NCI-H1694 (cell line): ENCODE measurements at places on chromosomes 2 and 18.

DNA sequence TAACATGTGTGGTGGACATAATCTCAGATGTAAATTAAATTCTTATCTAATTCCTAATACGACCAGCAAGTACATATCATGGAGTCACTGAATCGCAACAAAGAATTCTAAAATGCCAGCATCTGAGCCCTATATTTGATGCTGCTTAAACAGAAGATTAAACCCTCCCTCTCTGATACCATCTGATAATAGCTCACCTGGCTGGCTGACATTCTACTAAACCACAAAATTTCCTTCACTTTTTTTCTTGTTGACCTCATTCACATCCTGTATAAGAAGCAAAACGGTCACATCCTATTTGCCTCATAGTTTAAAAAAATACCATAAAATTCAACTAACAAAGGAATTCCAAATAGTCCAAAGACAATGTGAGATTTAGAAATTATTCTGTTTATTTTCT is 371.6 kb upstream of the SLC8A1 start:
- no peak for DNase-seq

- DNase-seq = no peak
These were observed 603.3 kb upstream of the POU3F3 start for GRCh38 chr2:104250635-104251034.

DNA sequence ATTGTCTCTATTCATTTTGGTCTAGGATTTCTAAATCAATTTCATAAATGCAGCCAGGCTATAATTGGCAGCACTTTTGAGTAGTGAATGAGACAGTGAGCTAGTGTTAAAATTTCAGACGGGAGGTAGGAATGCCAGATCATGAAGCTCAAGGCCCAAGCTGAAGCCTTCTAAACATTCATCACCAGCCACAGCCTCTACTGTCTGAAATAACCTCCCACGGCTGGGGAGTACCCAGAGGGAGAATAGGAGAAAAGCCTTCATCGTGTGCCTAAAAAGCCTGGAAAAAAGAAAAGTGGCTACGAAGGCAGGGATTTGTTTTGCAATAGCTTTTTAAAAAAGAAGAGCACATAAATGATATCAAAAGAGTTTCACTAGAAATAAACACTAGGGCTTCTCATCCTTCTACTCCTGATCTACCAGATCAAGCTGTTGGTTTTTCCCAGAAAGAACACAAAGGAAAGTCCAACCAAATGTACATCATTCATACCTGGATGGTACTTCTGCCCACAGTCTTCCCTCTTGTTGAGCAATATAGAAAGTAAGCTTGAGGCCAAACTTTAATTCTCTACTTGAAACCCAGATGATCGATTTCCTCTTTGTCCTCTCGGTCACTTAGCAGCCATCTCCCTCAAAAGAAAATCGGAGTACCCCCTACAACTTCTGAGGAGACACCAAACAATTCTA is 48.1 kb upstream of the SLC39A10 start:
- no peak for DNase-seq

DNA sequence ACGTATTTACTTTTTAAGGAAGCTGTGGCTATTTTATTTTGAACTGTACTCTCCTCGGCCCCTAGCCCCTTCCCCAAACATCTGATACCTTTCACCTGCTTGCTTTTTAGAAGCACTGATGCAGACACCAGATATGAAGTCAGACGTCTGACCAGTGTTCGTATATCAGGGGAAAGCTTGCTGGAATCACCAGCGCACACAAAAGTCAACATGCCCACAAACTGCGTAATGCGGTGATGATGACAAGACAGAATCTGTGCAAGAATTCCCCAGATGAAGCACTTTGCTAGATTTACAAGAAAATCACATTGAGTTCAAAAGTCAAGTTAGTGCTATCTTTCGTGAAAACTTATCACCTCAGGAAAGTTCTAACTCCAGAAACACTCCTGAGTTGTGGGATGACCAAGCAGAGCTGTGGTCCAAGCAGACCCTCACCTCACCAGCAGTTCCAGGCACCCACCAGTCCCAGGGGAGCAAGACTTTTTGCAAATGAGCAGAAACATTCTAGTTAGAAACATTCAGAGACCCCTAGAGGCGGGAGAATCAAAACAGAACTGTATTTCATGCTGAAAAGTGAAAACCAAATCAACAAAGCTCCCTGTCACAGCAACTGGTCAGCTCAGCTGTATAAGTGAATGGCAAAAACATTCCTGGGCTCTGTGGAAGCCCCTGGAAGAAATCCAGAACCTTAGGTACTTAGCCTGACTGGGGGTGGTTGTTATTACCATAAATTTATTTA is 55.7 kb downstream of the INO80C start:
- DNase-seq = no peak

DNA sequence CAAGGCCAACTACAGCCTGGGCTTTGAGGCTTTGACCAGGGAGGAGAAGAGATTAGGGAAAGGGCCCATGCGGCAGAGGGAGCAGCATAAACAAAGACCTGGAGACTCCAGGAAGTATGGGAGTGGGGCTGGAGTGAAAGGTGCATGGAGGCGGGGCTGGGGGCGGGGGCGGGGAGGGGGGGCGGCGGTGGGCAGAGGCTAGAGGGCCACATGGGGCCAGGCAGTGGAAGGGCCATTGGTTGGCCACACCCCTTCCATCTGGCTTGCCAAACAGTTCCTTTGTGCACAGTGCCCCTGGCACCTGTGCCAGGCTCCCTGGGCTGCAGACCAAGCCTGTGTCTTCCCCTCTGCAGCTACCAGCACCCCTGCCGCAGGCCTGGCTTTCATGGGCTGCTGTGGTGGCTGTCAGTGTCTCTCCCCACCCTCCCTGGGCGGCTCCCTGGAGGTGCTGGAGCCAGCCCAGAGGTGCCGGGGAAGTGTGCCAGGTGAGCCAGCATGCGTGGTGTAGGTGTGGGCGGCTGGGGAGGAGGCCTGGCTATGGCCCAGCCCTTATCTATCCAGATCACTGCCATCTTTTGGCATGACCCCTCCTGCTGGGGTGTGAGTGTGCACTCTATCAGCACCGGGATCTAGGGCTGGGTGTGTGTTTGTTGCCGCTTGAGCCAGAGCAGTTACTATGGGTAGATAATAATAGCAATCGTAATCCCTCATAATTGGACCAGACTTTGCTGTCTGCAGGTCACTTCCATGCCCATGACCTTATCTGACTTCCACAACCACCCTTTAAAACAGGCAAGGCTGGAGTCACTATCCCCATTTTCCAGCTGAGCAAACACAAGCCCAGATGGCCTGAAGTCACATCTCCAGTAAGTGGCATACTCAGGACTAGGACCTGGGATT is 30.5 kb downstream of the DNMT3A start:
- DNase-seq = peak; percentile 89

DNA sequence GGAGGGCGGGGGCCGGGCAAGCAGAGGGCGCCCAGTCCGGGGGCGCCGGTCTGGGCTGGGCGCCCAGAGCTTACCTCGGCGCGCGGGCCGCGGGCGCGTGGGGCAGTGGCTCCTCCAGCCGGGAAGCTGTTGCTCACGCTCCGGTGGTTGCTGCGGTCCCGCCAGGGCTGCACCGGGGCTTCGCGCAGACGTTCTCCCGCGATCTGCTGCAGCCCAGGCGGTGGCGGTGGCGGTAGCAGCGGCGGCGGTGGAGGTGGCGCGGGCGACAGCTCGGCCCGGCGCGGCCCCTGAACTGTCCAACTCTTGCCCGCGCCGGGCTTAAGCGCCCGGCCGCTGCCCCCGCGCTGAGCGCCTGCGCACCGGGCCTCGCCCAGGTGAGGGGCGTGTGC is 391 bp downstream of the ZNF385B start:
- DNase-seq = no peak

DNA sequence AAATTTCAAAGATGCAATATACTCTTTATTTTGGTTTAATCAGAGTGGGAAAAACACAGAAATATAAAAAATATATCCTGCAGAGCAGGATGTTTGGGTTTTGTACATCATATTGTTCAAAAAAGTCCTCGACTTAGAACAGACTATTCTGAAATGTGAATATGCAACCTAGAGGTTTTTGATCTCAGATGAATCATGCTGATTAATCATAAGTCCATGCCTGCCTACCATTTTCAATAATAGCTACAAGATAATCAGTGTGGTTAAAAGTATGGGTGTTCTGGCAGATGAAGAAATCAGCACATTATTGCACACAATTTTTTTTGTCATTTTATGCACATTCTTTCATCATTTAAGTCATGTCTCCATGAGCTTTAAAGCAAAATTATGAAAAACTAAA is 1261.0 kb upstream of the NXPH2 start:
- no peak for DNase-seq

DNA sequence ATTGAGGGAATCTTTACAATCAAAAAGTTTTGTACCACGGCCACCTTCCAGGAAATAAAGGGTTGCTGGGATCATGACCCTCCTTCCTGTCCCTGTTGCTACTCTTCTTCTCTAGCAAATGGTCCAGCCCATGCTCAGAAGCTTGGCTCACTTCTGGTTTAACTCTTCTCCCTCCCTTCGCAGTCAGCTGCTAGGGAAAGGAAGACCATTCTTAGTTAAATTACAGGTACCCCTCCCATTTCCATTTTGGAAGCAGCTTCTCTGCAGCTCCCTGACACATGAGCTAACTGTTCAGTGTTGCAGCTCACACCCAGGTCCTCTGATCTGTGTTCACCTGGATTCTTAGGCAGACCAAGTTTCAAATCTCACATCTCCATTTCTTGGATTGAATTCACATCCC is 100.3 kb downstream of the DOCK10 start:
- no peak for DNase-seq

DNA sequence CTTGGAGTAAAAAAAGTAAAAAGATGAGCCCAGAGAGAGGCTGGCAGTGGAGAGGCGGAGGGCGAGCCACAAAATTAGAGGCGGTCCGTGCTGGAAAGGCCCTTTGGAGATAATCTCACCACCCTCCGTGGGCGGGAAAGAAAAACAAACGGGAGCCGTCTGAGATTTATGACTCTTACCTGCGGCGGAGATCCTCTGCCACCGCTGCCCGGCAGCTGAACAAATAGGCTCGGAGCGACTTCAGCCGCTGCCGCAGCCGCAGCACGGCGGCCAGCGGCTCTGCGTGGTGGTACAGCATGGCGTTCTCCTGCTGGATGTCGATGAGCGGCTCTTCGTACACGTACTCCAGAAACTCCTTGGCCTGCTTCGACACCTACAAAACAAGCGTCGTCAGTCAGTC is 94.6 kb downstream of the PLEKHM3 start:
- no peak for DNase-seq

DNA sequence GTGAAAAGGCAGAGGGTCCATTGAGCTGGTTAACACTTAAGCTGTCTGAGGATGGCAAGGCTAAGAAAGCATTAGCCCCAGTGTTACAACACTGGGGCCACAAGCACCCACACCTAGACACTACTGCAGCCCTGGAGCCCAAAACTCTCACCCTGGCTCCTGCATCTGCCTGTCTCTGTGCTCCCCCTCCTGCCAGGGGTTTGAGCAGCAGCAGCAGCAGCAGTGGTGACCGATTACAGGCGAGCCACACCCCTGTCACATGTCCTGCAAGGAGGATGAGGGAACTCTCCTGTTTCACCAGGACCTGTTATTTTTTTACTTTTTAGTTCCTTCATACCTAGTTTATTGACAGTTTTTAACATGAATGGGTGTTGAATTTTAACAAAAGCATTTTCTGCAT is 326.7 kb upstream of the MAP2 start:
- no peak for DNase-seq

DNA sequence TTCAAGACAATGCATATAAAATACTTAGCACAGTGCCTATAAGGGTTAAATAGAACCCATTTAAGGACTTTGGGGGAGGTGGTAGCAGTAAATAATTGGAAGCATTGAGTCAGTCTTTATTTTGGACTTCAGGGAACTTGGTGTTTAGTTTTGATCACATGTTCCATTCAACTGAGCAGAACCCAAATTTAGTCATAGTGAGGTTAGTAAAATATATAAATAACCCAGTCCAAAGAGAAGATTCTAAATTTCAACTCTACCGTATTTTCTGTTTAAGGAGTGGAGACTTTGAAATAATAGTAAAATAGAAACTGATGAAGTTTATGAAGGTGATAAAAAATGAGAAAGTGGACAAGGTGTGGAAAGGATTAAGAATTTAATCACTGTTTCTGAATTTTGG is 19.7 kb downstream of the TWSG1 start:
- DNase-seq = no peak

DNA sequence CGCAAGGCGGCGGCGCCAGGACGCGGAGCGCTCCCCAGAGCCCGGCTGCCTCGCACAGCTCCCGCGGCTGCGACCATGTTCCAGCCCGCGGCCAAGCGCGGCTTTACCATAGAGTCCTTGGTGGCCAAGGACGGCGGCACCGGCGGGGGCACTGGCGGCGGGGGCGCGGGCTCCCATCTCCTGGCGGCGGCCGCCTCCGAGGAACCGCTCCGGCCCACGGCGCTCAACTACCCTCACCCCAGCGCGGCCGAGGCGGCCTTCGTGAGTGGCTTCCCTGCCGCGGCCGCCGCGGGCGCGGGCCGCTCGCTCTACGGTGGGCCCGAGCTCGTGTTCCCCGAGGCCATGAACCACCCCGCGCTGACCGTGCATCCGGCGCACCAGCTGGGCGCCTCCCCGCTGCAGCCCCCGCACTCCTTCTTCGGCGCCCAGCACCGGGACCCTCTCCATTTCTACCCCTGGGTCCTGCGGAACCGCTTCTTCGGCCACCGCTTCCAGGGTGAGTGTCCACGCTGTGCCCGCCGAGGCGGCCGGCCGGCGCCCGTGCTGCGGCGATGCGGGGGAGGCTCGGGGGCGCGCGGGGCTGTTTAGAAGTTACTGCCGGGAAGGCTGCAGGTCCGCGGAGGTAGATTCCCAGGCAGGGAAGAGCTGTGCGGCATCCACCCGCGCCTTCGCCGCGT is 696 bp downstream of the EMX1 start:
- no peak for DNase-seq

DNA sequence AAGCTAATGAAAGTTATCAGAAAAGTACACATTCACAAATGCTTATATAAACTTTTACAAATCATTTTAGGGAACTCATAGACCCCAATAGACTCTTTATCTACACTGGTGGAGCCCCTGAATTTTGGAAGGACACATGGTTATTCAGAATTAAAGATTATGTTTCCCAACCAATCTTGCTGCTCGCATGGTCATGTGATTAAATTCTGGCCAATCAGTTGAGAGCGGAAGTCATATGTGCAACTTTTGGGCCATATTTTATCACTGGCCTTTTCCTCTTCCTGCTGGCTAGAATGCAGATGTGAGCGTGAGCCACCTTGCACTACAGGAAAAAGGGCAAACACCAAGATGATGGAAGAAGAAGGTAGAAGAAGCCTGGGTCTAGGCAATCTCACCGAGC is 19.8 kb downstream of the THOC1 start:
- DNase-seq = no peak

DNA sequence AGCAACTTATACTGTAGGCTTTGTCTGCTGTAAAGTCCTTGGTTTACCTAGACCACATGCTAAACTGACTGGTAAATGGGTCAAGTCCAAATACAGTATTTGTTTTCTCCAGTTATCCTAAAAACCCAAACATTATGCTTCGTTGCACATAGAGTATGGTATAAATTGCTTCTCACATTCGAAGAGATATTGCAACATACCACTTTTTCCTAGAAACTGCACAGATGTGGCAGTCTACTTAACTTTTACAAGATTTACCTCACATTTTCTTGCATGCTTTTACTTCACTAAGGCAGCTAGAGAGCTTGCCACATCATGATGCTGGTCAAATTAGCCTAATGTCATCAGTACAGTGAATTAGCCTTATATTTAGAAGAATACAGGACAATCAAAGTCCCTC is 66.0 kb upstream of the SCN7A start:
- no peak for DNase-seq

- DNase-seq = no peak
These were observed 91.3 kb upstream of the SEC11C start for GRCh38 chr18:59048378-59048777.

GRCh38 chr2:117994729-117995128 is 19.1 kb downstream of the CCDC93 start:
- DNase-seq = no peak
